ENCODE measurements at places on chromosomes 2 and 18.

- DNase-seq: no peak
Observed at GRCh38 chr18:3306391-3306790, 44.5 kb downstream of the MYL12B start.

DNA sequence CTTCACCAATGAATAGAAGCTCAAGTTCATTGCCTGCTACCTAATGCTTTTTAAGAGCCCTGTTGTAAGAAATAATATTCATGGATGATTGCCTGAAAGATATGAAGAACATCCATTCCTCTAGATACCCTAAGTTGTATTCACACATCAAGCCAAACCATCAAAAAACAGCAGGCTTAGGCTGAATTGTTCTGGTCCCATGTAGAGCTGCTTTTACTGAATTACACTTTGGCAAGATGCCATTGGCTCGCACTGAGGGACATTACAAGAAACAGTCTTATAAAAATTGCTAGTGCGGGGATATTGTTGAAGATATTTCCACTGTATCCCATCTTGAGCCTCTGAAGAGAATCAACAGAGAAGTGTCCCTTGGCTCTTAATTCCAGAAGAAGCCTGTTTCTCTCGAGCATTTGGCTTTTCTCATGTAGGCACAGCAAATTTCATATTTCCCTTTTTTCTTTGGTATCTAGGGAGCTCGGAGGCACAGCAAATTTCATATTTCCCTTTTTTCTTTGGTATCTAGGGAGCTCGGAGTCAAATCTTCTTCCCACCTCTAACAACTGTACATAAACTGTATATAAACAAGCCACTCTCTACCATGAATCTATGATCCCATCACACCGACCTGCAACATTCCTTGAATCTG, 107.5 kb downstream of the COLEC12 start:
- DNase-seq: no peak

GRCh38 chr18:63158676-63159291, 160.8 kb downstream of the BCL2 start:
- peak; percentile 44 for DNase-seq

DNA sequence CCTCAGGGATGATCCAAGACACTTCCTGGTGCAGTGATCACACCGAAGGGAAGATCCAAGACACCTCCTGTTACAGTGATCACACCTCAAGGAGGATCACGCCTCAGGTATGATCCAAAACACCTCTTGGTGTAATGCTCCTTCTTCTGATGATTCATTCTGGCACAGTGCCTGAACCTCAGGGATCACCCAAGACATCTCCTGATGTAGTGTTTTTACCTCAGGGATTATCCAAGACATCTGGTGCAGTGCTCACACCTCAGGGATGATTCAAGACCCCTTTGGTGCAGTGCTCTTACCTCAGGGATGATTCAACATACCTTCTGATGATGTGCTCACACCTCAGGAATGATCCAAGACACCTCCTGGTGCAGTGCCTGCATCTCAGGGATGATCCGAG, 124.4 kb downstream of the ASB1 start:
- no peak for DNase-seq

DNA sequence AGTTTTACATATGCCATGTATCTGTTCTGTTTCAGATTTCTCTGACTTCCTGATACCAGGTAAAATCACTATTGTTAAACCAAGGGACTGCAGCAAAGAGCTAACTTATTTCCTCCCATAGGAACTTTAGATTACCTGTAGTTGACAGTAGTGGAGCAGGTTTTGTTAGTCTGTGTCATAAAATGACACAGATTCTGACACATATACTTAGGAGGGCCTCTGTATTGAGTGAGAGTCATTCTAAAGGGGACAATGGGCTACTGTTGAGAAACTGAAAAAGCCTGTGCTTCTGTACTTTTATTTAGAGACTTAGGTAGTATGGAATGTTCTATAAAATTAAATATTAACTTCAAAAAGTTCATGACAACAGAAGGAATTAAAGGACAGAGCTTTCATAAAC, 48.2 kb downstream of the KCMF1 start:
- DNase-seq: no peak

- DNase-seq: no peak
Observed at GRCh38 chr2:236196366-236196765, 28.2 kb upstream of the GBX2 start.

- no peak for DNase-seq
Observed at GRCh38 chr18:72187956-72188355, 356.2 kb downstream of the CBLN2 start.

- no peak for DNase-seq
Observed at GRCh38 chr2:15645300-15645699, 53.6 kb downstream of the DDX1 start.

DNA sequence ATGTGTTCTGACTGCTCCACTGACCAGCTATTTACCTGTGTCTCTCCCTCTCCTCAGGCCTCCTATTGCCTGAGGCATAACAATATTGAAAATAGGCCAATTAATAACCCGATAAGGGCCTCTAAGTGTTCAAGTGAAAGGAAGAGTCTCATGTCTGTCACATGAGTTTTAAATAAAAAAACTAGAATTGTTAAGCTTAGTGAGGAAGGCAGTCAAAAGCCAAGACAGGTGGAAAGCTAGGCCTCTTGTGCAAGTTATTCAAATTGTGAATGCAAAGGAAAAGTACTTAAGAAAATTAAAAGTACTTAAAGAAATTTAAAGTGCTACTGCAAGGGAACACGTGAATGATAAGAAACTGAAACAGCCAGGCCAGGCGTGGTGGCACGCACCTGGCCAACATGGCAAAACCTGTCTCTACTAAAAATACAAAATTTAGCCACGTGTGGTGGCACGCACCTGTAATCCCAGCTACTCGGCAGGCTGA, 44.9 kb upstream of the TAF4B start:
- no peak for DNase-seq

- peak; percentile 28 for DNase-seq
Observed at GRCh38 chr2:86617153-86617552, 6.5 kb downstream of the RNF103 start.

DNA sequence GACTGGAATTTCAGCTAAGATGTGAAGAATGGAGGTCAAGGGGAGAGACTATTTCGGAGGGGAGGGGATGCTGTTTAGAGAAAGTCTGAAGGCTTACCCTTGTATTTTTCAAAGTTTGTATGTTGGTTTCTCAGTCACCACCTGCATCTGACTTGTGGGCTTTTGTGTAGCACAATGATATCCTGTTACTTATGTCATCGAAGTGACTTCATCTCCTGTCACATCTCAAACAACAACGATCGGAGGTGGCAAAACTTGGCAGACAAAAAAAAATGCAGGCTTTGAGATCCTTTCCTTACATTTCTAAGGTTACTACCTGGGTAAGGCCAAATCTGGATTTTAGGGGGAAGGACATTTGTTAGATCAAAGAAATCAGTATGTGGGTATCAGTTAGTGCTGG, 11.7 kb upstream of the CXCR4 start:
- peak; percentile 33 for DNase-seq

- no peak for DNase-seq
Observed at GRCh38 chr18:32259553-32259952, 69.7 kb downstream of the MEP1B start.

DNA sequence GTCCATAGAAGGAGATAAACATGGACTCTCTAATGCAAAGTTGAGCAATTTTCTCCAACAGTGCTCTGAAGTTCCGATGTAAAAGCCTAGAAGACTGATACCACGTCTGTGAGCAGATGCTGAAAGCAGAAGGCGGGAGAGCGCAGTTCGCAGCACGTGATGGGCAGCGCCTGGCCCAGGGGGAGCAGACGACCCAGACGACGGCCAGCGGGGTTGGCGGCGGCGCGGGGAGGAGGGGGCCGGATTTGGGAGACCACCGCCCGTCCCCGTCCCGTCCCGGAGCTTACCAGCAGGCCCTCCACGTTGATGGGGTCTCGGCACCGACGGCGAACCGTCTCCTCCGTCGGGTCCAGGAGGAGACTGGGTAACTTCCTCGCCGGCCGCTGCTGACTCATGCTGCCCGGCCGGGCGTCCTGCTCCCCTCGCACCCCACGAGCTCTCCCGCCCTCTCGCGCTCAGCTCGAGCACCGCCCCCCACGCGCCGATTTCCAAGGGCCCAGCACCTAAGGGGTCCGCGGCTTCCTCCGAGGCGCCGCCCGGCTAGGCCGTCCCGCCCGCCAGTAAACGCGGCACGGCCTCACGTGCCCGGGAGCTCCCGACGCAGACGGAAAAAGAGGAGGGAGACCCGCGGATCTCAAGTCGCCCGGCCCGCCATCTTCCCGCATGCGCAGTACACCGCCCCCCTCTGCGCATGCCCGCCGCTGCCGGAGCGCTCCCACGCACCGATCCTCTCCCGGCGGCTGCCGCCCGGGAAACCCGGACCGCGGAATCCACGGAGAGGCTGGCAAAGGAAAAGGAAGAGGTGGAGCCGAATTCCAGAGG, at the start of gene E2F6:
Gene E2F6, minus strand, starts transcription at position 677 of the 822 bp plus-strand sequence. Its CDS starts 282 bp downstream, at position 395.
- peak; percentile 90 for DNase-seq

DNA sequence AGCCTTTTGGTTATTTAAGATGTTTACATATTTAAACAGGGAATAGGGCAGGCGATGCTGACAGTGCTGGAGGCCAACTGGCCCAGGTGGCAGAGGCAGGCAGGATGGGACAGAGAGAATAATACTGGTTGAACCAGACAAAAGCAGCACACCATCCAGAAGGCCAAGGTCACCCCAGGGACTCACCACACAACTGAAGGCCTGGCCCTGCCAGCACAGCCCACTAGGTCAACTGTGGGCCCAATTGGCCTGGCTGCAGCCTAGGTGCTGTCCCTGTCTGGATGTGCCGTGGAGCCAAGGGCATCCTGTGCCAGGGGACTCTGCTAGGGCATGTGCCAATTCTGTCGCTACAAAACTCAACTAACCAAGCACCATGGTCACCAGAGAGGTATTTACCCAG, 69.2 kb downstream of the RNF152 start:
- no peak for DNase-seq

DNA sequence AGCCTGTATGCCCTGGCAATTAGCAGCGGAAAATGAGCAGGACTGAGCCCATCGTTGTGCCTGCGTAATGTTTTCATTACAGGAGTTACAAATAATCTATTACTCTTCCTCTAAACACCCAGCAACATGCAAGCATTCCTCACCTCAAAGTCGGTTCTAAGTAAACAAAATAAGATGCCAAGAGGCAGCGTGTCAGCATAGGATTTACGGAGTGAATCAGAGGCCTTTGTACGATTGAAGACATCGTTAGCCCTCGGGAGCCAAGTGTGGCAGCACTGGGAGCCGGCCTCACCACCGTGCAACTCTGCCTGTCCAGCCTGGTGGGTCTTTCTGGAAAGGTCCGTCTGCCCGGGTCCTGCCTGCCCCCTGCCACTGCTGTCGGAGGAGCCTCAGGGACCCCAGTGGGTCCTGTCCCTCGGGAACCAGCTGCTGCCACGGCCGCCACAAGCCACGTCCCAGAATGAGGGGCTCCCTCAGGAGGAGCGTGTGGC, 80.1 kb upstream of the CTDP1 start:
- DNase-seq: no peak

- DNase-seq: no peak
Observed at GRCh38 chr2:119823734-119824334, 64.1 kb downstream of the PTPN4 start.

GRCh38 chr2:158922601-158923000, 45.8 kb upstream of the TANC1 start:
- DNase-seq: no peak

- DNase-seq: peak; percentile 42
Observed at GRCh38 chr2:174247474-174248186, 702 bp downstream of the OLA1 start.

GRCh38 chr2:37877457-37878315, 47.4 kb upstream of the RMDN2 start:
- peak; percentile 39 for DNase-seq

DNA sequence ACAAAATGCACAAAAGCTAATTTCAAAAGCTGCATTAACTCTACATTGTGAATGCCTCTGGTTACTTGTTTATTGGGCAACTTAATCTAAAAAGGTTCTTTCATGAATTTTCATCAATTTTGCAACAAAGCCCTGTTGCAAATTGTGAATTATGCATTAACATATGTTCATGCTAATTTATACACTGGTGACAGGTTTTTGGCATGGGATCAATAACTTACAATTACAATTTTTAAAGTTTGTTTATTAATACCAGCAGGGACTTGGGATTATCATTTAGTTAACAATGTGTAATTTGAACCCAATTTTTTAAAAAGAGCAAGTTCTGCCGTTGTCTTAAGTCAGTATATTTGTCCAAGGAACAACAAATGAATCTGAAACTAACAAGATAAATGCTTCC, 183.6 kb downstream of the DCC start:
- DNase-seq: no peak

DNA sequence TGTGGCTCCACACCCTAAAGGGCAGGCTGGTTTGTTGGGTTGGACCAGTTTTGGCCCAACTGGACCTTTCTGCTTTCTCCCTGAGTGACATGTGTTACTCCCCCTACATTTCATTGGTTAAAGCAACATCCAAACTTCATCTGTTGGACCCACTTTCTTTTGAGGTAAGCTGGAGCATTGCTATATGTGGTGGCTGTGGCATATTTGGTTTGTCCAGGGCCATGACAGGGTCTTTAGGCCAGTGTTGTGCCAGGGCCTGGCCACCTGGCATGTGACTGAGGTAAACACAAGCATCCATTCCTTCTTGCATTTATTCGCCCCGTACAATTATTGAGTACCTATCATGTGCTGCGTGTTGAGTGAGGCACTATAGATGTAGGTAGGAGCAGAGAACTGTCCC, 36.8 kb upstream of the MARCO start:
- no peak for DNase-seq

GRCh38 chr2:26511466-26511865, 33.5 kb upstream of the OTOF start:
- no peak for DNase-seq

DNA sequence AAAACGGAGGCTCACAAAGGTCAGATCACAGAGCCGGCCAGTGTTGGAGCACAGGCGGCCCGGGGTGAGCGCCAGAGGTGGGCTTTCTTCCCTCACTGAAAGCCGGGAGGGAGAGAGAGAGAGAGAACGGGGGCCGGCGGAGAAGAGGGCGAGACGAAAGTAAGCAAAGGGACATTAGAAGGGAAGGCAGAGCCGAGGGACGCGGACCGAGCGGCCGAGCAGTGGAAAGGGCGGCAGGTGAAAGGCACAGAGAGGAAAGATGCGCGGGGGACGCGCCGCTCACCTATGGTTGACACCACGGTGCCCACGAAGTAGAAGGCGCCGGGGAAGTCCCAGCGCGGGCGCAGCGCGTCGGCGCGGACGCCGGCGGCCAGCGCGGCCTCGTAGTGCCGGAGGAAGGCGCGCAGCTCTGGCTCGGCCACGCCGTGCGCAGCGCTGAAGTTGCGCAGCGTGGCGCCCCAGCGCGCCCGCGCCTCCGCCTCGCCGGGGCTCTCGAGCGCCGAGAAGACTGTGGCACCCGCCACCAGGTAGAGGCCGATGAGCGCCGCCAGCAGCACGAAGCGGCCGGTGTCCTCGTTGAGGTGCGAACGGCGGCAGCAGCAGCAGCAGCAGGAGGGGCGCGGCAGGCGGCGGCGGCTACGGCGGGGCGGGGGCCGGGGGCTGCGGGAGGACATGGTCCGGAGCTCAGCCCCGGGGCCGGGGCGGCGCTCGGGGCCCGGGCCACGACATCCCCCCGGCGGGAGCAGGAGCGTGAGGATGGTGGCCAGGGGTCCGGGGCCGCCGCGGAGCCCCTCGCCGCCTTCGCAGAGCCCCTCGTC, 166.9 kb downstream of the MSH2 start:
- peak; percentile 68 for DNase-seq

All from GM13977 (cell line).